ENCODE measurements at places on chromosomes 5 and 9. TPM values are rescaled to one million over a fixed set of nuclear protein-coding genes. Genes with fewer than 3 reads are reported as not detected.

The TAF11L10 gene
- not detected for total RNA-seq

The FOXD1 gene
- total RNA-seq = 24.6 TPM

The RASEF gene
- total RNA-seq = 3.0 TPM

The UNC13B gene
- 6.7 TPM for total RNA-seq

The OLFML2A gene
- total RNA-seq = 18.0 TPM

The PCDHB12 gene
- total RNA-seq = 2.5 TPM

GRCh38 chr5:109805472-109805871 lies 115.7 kb downstream of the MAN2A1 start:
- no peak for DNase-seq

DNA sequence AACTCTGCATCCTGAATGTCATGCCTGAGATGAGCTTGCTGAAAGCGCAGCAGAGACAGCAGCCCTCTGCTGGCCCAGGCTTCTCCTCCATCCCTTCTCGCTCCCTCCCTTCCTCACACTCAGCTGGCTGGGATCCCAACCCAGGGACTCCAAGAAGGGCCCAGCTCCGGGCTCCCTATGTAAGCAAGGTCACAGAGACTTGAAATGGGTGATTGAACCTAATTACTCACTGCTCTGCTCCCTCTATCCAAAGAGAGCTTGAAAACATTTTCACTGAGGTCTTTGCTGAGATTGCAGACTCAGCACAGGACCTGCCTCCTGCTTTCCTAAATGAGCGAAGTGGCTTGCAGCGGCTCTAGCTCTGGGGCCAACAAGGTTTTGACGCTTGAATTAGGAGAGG lies 42.8 kb downstream of the RAPGEF1 start:
- no peak for DNase-seq

DNA sequence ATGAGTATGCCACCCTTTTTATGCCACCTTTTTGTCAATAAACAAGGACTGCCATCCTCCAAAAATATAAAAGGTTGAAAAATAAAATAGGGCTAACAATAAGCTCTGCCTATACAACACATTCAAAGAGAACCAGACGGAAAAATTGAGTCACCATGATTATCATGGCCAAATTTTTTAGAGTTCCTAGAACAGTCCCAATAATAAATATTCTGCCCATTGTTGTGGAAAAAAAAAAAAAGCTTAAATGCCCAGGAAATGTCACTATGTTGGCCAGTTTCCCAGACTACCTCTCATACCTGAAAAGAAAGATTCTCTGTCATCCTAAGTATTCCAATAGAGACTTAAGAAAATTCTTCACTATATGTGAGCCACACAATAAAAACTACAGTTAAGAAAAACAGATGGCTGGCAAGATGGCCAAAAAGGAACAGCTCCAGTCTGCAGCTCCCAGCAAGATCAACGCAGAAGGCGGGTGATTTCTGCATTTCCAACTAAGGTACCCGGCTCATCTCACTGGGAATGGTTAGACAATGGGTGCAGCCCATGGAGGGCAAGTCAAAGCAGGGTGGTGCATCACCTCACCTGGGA lies 149.0 kb downstream of the TMEM161B start:
- DNase-seq = no peak

GRCh38 chr5:172571413-172571812 lies 69.7 kb upstream of the NEURL1B start:
- no peak for DNase-seq

DNA sequence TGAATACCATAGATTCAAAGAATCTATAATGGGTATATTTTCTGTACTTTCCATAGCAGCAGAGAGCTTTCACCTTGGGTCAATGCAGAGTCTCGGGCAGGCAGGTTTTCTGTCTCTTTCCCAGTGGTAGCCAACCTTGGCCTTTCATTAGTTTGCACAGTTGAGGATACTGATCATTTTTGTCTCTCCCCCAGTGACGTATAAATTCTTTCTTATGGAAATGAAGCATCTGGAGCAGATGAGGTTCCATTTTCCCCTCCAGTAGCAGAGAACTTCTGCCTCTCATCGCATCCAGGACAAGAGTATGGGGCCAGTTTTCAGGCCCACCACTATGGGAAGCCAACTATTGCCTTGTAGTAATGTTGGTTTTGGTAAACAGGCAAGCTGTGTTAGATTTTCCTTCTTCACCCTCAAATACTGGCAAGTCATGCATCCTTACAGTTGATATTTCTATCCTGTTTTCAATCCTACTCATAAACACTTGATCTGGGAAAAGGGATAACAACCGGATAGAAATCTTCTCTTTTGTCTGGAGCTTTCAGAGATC lies 845.2 kb upstream of the CDH18 start:
- DNase-seq = no peak

DNA sequence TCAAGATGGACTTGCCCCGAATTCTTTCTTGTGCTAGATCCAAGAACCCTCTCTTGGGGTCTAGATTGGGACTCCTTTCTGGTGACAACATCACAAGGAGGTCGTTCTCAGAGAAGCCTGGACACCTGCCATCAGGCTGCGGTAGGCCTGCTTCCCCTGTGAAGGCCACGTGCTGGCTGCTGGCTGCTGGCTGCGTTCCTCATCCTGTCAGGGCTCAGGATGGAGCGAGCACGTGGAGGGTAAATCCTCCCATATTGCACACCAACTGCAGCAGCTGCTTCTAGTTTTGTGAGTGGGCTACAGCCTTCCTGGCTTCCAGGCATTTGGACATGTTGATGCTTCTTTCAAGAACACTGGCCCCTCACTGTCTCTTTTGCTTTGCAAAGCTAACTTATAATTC lies 95.6 kb downstream of the HSPA4 start:
- no peak for DNase-seq

DNA sequence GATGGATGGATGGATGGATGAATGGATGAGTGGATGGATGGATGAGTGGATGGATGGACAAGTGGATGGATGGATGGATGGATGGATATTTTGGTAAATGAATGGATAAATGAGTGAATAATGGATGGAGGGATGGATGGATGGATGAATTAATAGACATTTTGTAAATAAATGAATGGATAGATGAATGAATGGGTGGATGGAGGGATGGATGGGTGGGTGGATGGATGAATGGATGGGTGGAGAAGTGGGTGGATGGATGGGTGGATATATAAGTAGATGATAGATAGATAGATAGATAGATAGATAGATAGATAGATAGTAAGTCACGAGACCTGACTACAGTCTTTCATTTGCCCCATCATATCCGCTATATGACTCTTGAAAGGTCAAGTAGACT lies 82.7 kb upstream of the OLFM1 start:
- no peak for DNase-seq

GRCh38 chr5:14144586-14145434 lies 1.7 kb downstream of the TRIO start:
- DNase-seq = peak; percentile 91

DNA sequence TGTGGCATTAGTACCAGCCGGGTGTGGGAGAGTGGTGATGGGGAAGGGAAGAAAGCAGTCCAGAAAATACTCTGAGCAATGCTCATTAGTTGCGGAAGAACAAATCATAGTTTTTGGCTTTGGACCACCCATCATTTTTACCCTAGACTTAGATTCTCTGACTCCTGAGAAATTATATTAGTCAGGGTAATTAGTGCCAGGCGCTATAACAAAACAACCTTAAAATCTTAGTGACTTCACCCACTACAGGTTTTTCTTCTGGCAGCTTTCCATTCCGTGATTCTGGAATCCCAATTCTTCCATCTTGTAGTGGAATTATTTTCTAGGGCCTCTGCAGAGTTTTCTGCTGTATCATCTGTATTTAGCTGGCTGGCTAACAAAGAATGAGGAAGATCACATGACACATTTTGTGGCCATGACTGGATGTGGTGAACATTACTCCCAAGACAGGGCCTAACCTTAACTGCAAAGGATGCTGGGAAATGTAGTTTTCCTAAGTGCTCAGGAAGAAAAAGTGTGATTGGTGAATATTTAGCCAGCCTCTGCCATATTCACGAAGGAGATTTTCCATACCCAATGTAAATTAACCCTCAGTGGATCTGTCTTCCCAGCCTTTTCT lies 373.0 kb upstream of the MEF2C start:
- peak; percentile 66 for DNase-seq

DNA sequence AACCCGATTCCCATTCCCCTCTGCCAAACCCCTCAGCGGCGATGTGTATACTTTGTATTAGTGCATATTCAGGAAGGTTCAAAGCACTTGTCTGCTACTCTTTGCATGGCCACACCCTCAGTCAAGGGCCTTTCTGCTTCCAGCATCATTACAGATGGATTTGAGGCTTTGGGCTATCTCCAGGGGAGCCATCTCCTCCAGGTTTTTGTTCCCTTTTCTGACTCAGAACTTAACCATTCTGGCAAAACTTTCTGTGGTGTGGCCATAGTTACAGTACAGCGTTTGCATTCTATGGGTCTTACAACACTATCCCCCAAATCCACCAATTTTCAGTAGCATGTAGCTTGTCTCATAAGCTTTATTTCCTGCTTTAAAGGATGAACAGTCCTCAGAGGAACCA lies 36.0 kb upstream of the SVEP1 start:
- DNase-seq = no peak

DNA sequence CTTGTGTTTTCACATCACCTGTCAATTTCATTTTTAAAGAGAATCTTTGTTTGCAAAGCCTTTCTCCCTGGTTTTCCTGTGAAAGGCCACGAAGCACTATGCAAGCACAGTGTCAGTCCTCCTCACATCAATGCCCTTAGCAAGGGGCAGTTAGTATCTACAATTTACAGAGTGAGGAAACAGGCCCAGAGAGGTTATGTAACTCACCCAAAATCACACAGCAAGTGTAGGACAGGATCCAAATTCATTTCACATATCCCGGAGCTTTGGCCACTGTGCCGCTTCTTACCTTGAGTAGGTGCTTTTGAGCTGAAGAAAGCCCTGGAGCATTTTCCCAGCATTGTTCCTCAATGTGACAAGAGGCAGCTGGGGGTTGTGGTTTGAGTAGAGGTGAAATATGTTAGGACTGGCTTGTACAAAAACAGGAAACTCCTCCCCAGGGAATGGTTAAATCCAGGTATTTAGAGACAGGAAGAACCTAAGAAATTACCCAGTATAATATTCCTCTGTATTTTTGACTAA lies 283.8 kb downstream of the NTRK2 start:
- no peak for DNase-seq
